ENCODE measurements at places on chromosomes 6 and 20.

- no peak for DNase-seq
Measured at GRCh38 chr6:72948153-72948552, 277.1 kb downstream of the KHDC1L start.

- no peak for DNase-seq
Measured at GRCh38 chr20:49427751-49428518, 54.5 kb downstream of the KCNB1 start.

DNA sequence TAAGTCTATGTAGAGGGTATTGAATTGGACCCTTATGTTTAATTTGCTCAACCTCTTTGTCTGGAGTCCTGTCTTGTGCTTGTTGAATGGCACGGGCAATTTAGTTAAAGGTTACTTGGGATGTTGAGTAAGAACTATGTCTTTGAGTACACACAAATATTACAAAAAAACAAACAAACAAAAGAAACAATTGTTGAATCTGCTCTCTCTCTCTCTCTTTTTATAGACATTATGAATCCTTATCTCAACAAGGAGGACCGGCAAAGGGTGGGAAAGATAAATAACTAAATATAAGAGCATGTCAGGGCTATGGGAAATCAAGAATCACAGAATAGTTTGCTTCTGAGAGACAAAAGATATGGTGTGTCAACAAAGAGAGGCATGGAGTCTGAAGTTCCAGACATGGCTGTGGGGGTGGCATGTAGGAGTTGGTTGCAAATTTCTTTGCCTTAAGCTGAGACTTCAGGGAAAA, 608.6 kb downstream of the UTRN start:
- DNase-seq, result no peak

DNA sequence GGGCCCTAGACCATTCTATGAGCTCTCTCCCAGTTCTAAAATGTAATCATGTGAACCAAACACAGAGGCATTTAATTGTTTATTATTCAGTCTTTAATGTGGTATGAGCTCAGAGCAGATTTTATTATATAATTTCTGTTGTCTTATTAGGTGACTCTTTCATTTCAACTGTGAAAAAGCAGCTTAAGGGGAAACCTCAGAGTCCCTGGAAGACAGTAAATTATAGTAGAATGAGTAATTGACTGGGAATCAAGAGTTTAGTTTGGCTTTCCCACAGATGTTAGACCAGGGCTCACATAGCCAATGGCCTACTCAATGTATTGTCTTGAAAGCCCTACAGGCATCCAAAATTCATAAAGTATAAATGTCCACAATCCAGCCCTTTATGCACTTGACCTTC, 390.4 kb upstream of the SLC35B3 start:
- no peak for DNase-seq

- DNase-seq, result peak; percentile 95
Measured at GRCh38 chr6:46170357-46171289, at the start of gene ENPP5. Gene ENPP5, minus strand, starts transcription at chr6:46170980. Its CDS starts 2,718 bp downstream, at chr6:46168262.

GRCh38 chr6:55438203-55438602, 110.9 kb downstream of the GFRAL start:
- DNase-seq, result no peak

- peak; percentile 89 for DNase-seq
Measured at GRCh38 chr20:11686820-11687543, 230.7 kb upstream of the BTBD3 start.

DNA sequence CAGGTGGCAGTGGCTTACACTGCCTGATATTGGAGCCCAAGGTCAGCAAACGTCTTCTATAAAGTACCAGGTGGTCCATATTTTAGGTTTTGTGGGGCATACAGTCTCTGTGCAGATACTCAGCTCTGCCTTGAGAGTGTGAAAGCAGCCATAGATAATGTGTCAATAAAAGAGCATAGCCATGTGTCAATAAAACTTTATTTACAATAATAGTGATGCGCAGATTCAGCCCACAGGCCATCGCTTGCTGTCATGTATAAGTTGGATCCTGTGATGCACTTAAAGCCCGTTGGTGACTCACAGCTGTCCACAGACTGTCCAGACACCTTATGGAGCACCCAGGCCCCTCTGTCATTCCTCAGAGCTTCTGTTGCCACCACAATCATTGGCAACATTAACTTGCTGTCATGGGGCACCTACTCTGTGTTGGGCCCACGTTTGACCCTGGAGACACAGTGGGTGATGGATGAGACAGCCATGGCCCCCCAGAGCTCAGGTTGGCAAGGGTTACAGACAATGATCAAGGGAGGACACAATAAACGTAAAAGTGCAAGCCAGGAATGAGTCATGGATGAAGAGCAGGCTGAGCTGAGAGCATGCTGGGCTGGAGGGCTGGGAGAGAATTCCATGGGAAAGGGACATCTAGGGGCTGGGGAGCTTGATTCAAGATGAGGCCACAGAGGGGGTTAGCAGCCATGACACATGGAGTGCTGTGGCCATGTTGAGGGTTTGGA, 173.6 kb downstream of the TAF4 start:
- no peak for DNase-seq

DNA sequence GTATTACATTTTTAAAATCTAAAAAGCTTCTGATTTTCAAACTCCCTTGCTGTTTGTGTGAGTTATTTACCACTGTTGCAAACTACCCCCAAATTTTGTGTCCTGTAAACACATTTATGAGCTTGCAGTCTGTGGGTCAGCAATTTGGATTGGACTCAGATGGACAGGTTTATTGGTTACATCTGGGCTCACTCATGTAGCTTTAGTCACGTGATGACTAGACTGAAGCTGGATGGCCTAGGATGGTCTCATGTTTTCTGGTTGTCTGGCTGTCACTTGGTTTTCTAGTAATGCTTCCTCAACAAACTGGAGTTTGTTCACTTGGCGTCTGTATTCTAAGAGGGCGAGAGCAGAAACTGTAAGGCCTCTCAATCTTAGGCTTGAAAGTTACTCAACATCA, 12.2 kb upstream of the C6orf58 start:
- DNase-seq, result no peak

GRCh38 chr6:146339716-146340115, 203.9 kb upstream of the RAB32 start:
- peak; percentile 59 for DNase-seq

GRCh38 chr6:4802312-4802935, 26.2 kb downstream of the CDYL start:
- DNase-seq, result no peak

DNA sequence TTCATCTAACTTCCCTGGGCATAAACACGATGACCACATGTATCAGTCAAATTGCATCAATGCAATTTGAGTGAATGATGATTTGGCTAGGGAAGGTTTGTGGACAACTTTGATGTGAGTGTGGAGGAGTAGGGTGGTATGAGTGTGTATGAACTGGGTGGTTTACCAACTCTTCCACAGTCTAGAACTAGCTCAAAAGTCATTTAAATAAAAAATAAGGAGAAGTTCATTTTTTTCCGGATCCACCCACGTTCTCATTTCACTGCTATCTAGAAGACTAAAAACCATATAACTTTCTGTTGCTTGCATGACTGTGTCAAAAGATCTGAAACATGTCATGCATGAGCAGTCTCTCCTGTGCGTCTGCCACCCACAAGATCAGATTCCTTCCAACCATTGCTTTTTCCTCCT, 23.6 kb downstream of the SLC35D3 start:
- DNase-seq, result no peak

DNA sequence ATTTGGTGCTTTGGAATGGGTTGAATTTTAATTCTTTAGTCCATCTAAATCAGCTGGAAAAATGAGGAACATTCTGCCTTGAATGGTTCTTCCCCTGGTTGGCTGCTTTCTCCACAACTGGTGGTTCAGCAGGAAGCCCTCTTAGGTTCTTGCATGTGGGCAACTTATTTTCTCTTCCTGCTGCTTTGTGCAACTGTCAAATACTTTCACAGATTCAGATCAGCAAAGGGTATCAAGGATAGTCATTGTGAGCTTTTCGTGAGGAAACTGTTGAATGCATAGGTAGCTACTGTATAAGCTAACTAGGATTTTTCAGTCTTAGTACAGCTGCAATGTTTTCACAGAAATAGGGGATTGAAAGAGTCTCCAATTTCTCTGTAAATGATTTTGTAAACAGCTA, 72.9 kb upstream of the MRAP2 start:
- no peak for DNase-seq

GRCh38 chr20:46900086-46900485, 5.4 kb downstream of the EYA2 start:
- no peak for DNase-seq

- DNase-seq, result no peak
Measured at GRCh38 chr20:24297993-24298392, 171.4 kb upstream of the SYNDIG1 start.

- no peak for DNase-seq
Measured at GRCh38 chr6:29665942-29666825, 9.3 kb downstream of the MOG start.

GRCh38 chr20:54556406-54556805, 81.0 kb downstream of the DOK5 start:
- DNase-seq, result no peak
